CD14-positive monocyte (primary cell): ENCODE measurements at places on chromosomes 3 and 15.

GRCh38 chr3:146559388-146559787, 15.0 kb upstream of the PLSCR1 start:
- DNase-seq = no peak

- no peak for DNase-seq
These were observed 130.8 kb upstream of the TSPAN3 start for GRCh38 chr15:77201665-77202064.

DNA sequence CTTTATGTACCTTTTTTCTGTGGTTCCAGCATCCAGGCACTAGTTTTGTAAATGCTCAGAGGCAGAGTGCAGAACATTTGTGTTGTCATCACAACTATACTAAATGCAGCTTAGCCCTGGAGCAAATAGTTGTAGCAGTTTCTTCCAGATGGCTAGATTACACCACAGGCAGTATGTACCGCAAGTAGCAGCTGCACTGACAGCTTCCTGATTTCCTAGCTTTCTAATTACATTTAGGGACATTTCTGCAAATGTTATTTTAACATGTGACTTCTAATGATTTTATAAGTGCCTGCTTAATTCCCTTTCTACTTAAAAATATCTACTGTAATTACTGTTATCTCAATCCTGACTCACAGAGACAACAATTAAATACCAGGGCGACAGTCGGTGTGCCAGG, 106.5 kb downstream of the NR2E3 start:
- no peak for DNase-seq

DNA sequence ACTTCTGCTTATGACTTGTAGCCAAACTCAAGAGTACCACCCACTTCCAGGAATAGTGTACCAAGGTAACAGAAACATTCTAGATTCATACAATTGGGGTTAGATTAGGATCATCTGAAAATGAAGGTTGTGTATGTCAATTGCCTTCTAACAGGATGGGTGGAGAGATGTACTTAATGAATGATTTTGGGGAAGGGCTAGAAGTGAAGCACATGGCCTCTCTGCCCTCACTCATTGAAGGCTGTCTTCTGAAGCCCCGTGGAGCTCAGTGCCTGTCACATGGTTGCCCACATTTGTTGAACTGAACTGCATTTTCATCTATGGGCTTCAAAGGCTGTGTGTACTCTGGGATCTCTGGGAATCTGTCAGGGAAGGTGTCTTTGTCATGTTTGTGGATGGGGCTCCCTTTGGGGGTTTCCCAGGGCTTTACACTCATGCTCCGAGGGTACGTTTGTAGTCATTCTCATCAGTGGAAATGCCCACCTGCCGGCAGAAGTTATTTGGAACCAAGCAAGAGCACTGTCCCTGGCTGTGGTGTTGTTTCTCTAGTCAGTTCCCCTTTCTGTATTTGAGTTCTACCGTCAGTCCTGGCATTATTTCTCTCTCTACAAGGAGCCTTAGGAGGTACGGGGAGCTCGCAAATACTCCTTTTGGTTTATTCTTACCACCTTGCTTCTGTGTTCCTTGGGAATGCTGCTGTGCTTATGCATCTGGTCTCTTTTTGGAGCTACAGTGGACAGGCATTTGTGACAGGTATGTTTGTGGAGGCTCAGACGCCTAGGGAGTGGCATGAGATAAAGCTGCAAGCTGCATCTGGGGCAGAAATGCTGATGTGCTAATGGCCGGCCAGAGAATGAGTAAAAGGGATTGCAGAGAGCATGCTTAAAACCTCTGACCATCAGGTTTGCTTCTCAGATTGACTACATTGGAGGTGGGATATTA, 22.4 kb downstream of the CD86 start:
- DNase-seq = peak; percentile 56

- DNase-seq = no peak
These were observed 189.0 kb downstream of the VGLL3 start for GRCh38 chr3:86801921-86802320.
